ENCODE measurements at places on chromosomes 3 and 15.

GRCh38 chr3:158248261-158248660, 138.4 kb downstream of the RSRC1 start:
- no peak for DNase-seq

DNA sequence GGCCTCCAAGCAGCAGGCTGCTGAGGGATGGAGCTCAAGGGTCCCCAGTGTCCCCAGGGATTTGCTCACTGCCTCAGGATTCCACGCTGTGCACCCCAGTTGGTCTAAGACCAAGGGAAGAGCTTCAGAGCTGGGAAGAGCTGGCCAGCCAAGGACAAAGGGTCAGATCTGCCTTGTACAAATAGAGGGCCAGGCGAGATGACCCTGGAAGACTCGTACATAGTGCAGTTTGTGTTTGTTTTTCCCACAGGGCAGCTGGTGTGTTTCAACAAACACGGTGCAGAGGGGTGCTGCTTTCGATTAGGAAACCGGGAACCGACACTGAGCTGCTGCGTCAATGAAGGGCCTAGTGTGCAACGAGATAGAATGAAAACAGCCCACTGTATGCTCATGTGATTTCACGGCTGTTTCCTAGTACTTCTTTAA, 56.1 kb upstream of the TRPM1 start:
- DNase-seq = peak; percentile 55

GRCh38 chr3:157436583-157437291, at the start of gene PTX3:
TSS of gene PTX3 (plus strand) at chr3:157436850. CDS start at chr3:157436934, 84 bp downstream.
- no peak for DNase-seq

DNA sequence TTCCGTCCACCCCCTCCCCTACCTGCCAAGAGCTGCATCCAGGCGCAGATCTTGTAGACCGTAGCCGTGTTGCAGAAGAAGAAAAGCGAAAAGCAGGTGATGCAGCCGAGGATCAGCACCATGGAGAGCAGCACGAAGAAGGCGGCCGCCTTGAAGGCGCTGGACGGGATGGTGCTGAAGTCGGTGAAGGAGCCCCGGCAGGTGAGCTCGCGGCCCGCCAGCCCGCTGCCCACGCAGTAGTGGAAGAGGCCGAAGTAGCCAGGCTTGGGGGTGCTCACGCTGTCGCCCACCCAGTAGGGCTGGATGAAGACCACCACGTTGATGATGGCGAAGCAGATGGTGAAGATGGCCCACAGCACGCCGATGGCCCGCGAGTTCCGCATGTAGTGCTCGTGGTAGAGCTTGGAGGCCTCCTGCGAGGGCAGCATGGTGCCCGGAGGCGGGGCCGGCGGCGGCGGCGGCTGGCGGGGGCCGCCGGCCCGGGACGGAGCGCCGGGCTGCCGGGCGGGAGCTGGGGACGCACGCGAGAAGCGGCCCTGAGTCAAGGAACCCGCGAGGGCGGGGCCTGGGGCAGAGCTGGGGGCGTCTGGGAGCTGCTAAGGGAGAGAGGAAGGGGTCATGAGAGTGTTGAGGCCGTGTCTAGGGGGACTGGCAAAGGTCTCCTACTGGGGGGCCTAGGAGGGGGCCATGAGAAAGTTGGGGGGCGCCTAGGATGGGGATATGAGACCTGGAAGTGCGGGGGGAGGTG, 1.2 kb downstream of the LHFPL4 start:
- DNase-seq = peak; percentile 51

DNA sequence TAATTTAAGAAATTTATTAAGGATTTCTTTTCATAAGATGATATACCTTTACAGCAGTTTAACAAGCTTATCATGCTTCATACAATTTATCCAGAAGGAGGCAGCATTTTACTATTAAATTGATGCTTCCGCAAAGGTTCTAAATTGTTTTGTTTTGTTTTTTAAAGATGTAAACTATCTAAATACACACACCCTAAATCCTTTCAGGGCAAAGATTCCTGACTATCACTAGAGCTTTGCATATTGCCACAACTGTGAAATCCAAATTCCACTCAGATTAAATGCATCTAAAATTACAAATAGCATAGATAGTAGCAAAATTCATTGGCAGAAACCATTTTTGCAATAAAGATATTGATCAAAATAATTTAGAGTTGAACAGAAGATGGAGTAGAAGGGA, 44.5 kb upstream of the CCNL1 start:
- peak; percentile 53 for DNase-seq

GRCh38 chr3:83842511-83842910, 1116.3 kb upstream of the CADM2 start:
- DNase-seq = no peak

DNA sequence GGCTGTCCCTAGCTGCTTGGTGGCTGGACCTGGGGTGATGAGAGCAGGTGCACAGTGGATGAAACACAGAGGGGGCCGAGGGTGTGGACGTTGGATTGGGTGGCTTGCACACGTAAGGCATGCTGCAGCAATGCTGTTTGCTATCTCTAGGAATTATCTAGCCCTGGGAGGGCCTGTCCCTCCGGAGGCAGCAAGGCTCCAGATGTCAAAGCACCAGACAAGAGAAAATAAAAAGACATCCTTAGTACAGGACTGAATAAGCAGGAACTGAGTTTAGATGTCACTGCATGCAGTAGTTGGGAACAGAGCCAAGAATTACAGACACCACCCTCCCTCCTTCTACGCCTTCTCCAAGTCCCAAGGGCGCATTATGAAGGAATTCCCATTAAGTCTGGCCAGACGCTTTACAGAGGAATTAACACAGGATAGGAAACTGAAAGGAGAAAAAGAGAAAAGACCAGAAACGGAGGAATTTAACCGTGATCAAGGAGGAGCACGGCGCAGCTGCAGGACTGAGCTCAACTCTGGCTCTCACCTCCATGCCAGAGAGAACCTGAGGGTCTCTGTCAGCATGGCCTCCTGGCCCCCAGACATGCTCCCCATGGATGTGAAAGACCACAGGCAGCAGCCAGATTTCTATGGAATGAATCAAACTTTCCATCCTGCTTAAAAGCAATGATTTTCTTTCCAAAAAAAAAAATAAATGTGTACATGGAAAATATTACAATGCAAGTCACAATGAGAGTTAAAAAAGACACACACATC, 13.8 kb downstream of the ATP10A start:
- DNase-seq = peak; percentile 86

GRCh38 chr3:121660356-121661171, at the start of gene HCLS1:
TSS of gene HCLS1 (minus strand) at chr3:121660903. CDS start at chr3:121658347, 2,556 bp downstream.
- peak; percentile 51 for DNase-seq

GRCh38 chr3:126105691-126106187, 21.8 kb upstream of the SLC41A3 start:
- DNase-seq = no peak

GRCh38 chr3:58178528-58179234, 32.1 kb downstream of the DNASE1L3 start:
- DNase-seq = no peak

GRCh38 chr3:39631136-39631535, 163.7 kb downstream of the MOBP start:
- no peak for DNase-seq

DNA sequence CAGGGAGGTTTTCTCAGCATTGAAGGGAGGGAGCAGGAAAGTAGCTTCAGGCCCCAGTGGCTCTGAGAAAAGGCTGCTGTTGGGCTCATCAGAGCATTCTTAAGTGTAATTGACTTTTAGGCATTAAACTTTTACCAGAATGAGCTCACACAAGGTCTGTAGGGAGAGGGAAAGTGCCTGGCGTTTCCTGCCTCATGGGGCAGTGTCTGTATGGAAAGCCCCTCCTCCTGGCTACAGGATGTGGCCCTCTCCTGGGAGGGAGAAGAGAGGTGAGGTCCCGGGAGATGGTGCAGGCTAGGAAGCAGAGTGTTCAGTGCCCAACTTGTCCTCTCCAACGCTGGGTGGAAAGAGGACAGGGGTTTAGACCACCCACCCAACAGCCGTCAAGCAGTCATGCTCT, 21.3 kb upstream of the SCN10A start:
- DNase-seq = no peak

GRCh38 chr3:126300761-126301481, 56.3 kb downstream of the KLF15 start:
- peak; percentile 73 for DNase-seq

- peak; percentile 94 for DNase-seq
Measured at GRCh38 chr15:88904624-88905327, 8.4 kb downstream of the MFGE8 start.

- peak; percentile 44 for DNase-seq
Measured at GRCh38 chr3:23071758-23072157, 131.4 kb upstream of the UBE2E2 start.

GRCh38 chr15:74368121-74368520, 675 bp upstream of the CYP11A1 start:
- no peak for DNase-seq

DNA sequence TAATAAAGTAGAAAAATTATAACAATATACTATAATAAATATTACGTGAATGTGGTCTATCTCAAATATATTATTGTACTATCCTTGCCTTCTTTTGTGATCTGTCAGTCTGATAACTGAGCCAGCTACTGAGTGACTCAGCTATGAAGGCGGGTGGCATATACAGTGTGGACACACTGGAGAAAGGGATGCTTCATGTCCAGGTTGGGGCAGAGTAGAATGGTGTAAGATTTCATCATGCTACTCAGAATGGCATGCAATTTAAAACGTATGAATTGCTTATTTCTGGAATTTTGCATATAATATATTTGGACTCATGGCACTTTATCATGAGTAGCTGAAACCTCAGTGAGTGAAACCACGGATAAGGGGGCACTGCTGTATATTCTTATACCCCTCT, 172.9 kb upstream of the TBC1D5 start:
- DNase-seq = no peak

GRCh38 chr3:168220556-168220955, 124.8 kb upstream of the GOLIM4 start:
- no peak for DNase-seq

- DNase-seq = peak; percentile 29
Measured at GRCh38 chr3:177810162-177810623, 612.9 kb upstream of the TBL1XR1 start.

GRCh38 chr3:184275961-184276910, at the start of gene ECE2:
TSS of gene ECE2 (plus strand) at chr3:184276022. CDS start at chr3:184276154, 132 bp downstream.
- DNase-seq = no peak

GRCh38 chr3:152257563-152258035, 11.1 kb upstream of the MBNL1 start:
- DNase-seq = peak; percentile 29

GRCh38 chr3:42163622-42164244, 72.6 kb downstream of the TRAK1 start:
- no peak for DNase-seq

- DNase-seq = no peak
Measured at GRCh38 chr3:169607949-169608348, 55.6 kb downstream of the MECOM start.

GRCh38 chr15:66588537-66588936, 22.7 kb upstream of the LCTL start:
- DNase-seq = no peak

DNA sequence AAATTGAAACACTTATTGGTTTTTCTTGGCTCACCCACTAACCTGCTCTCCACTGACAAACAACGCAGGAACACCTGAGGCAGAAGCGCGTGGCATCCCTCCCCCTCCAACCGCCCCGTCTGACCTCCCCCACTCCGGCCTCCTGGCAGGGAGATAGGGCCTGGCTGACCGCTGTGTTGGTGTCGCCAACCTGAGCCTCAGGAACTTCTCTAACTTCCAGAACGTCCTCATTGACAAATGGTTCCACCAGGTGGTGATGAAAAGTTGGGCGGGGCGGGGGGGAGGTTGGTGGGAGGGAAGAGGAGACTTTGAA, 22.8 kb downstream of the IL17RD start:
- no peak for DNase-seq

DNA sequence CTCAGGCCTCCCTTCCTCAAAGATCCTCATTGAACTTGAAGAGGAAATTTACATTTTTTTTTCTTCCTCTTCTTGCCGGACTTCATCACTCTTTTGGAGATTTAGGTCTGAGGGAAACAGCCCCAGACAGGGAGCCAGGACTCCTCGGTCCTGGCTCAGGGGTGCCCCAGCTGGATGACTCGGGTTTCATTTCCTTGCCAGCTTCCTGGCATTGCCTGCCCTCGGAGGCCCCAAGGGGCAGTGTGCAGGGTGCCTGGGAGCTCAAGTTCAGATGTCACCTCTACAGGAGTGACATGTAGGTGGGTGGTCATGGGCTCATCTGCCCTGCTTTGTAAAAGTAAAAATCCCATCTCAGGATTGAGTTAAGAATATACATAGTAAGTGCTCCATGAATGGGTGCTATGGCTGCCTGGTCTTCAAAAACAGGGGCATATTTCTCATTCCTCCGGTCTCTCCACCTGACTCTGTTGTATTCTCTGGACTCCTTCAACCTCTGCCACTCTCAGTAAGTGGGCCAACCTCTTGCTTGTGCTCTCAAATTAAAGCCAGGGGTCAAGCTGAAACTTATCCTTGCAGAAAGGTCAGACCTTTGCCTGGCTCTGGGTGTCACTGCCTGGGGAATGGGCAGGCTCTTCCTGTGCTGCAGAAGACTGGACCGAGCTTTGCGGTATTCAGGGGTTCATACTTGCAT, 51.8 kb downstream of the SMAD6 start:
- DNase-seq = no peak

GRCh38 chr15:90762109-90762508, 45.0 kb downstream of the BLM start:
- DNase-seq = no peak

- no peak for DNase-seq
Measured at GRCh38 chr15:27278761-27279160, 307.8 kb downstream of the GABRG3 start.

- DNase-seq = peak; percentile 72
Measured at GRCh38 chr3:187799942-187800641, 54.8 kb upstream of the BCL6 start.

GRCh38 chr3:182913889-182914288, 66.4 kb downstream of the DCUN1D1 start:
- DNase-seq = no peak

- peak; percentile 92 for DNase-seq
Measured at GRCh38 chr3:71955240-71956068, 170.5 kb upstream of the PROK2 start.

DNA sequence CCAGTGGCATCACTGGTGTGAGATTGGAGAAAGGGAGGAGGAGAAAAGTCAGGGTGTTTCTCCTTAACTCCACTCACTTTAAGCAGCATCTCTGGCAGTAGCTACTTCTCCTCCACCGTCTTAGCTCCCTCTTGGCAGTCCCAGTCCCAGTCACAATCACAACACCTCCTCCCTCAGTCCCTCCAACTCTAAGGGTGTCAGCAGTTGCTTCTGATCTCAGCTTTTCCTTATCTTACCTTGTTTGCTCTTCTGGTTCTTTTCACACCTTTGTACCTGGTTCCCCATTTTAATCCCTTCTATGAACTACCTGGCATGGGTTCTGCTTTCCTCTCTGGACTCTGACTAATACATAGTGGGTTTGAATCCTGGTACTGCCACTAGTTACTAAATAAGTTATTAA, 188.3 kb upstream of the CTDSPL start:
- DNase-seq = no peak

Measured in stomach (tissue), 19 donors.